ENCODE measurements at places on chromosomes 12 and 14.

GRCh38 chr14:67311868-67312267 lies 47.7 kb downstream of the ATP6V1D start:
- DNase-seq = no peak

DNA sequence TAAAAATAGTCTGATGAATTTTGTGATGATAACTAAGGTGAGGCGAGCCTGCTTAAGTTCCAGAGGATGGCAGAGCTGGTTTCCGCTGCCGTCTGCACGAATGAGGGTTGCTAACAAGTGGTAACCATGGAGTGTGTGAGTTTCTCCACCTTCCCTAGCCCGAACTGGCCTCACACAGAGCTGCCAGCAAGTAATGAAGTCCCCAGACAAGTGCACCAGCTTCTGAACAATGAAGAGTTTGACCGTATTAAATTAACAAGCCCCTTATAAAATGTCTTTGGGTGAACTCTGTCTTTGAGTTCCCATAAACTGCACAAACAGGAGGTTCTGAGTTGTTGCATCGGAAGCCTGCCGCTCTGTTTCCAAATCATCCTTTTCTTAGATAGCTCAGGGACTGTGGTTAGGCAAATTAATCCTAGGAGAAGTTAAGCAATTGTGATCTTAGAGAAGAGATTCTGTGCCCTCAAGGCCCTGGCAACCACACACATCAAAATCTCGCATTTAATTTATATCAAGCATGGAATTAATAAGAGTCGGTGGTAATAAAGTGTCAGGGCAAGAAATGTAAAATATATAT lies 274.1 kb upstream of the DAAM1 start:
- no peak for DNase-seq

- DNase-seq = no peak
These were observed at the start of gene PTGDR for GRCh38 chr14:52267501-52268278. Gene PTGDR, plus strand, starts transcription at chr14:52267698. Its CDS starts 117 bp downstream, at chr14:52267815.

DNA sequence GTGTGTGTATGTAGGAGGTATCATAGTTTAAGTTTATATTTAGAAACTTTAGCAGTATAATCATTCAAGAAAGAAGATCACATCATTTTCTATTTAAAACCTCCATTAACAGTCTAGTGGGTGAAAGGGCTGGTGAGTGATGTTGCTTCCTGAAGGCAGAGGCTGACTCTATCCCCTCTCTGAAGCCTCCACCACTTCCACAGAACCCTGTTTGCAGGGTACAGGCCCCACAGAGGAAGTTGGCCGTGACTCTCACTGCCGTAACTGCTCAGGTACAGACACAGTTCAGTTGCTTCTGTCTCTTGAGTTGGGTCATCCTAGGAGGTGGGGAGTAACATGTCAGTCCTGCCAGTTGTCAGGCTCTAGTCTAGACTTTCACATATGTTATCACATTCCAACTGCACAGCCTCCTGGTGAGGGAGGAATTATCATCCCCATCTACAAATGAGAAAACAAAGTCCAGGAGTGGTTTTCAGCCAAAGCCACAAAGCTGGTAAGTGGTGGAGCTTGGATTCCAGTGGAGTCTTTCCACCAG lies 31.5 kb downstream of the CFL2 start:
- DNase-seq = no peak

DNA sequence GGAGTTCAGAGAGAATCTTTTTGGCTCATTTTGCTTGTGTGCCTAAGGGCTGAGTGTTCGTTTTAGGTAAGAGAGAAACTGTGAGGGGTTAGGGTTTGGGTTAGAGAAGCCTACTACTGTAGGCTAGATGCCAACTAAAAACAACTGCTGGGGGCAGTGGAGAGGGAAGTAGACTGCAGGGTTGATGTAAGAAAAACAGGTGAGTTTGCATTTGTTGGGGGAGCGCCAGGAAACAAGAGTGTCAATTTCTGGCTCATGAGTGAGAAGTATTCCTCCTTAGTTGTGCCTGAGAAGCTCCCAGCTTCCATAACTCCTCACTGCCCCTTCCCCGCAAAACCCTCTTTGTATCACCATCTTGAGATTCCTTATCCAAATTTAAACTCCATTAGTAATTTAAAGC lies 92.3 kb downstream of the DERA start:
- DNase-seq = no peak

- DNase-seq = no peak
These were observed 100.5 kb upstream of the SSTR1 start for GRCh38 chr14:38107216-38107631.

- DNase-seq = no peak
These were observed 88.9 kb downstream of the ESRRB start for GRCh38 chr14:76464856-76465255.

- no peak for DNase-seq
These were observed 11.0 kb downstream of the TPH2 start for GRCh38 chr12:71949646-71950045.

DNA sequence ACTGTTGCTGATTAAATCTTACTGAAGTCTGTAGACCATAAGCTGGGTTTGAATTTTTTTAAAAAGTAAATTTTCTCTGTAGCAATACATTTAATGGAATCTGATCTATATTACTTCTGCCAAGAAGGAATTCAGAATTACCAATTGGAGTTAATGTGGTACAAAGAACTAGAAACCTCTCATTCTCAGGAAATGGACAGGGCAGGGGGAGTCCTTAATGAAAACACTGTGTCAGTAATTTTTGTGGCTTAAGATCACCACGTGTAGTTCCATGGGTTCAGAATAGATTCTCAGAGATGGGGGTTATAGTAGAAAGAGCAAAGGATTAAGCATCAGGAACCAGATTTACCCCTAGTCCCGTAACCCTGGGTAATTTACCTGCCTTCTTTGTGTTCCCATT lies 30.3 kb downstream of the FBXL14 start:
- no peak for DNase-seq
